Transverse colon (tissue), 4 donors: ENCODE measurements at places on chromosomes 3 and 15. TPM values are rescaled to one million over a fixed set of nuclear protein-coding genes. Genes with fewer than 3 reads are reported as not detected.
A peak's percentile ranks its signal among the peaks of the same experiment; 100 is the strongest.

GRCh38 chr15:40340740-40341400 is at the start of gene CCDC9B:
Gene CCDC9B (minus strand): TSS chr15:40340939. CDS start chr15:40340819, 120 bp downstream.
- peak; percentile 96 for DNase-seq

DNA sequence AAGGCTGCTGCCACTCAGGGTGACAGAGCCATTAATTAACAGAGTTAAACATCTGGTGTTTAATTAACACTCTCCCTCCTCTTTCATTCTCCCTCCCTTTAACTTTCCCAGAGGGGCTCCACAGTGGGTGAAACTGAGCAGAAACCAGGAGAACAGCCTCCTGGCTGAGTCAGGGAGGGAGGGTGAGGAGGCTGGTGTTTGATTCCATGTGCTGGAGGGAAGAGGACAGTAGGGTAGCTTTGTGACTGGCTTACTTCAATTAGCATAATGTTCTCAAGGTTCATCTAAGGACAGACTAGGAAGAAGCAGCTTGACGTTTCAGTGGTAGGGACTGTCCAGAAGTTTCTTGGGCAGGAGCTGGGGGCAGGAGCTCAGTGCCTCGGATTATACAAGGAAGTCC is 62.8 kb downstream of the SEMA5B start:
- DNase-seq, result no peak

DNA sequence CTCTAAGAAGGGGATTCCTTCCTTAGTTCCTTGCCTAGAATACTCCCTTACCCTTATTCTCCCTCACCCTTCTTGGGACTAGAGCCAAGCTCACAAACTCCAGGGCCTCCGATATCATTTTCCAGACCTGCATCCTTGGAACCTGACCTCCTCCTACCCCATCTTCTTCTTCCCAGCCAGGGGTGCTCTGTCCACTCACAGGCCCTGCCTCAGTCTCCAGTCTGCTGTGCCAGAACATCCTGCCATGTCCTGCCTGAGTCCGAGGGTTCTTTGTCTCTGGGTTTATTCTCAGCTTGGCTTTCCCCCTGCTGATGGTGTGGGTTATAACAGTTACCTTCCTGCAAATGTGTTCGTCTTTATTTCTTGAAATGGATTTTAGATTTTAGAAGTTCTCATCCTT is 59.9 kb upstream of the MCF2L2 start:
- DNase-seq, result no peak

RTP3 gene
- total RNA-seq, result not detected

DNA sequence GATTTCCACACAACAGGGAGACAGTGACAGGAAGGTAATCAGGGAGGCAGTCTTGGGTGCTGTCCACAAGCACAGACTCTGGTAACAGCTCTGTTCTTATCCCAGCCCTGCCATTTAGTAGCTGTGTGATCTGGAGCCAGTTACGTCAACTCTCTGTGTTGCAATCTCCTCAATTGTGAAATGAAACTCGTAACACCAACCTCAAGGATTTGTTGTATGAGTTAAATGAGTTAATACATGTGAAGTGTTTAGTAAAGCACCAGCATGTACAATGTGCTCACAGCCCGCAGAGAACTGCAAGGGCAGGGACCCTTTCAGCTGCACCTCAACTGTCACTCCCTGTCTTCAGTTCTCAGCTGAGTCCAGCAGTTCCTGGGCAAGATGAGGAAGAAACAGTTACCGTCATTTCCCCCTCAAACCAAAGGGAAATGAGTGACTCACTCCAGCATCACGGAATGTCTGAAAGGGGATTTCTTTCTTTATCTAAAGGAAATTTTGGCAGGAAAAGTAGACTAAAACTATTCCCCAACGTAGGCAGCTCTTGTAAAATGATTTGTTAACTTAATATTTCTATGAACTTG is 39.9 kb upstream of the MB21D2 start:
- peak; percentile 11 for DNase-seq

- DNase-seq, result no peak
Measured at GRCh38 chr3:112803467-112803866, 43.2 kb downstream of the CD200R1L start.

PTPRG gene
- total RNA-seq, result 83.4 TPM

GRCh38 chr3:109430911-109431563 is 93.7 kb upstream of the DPPA4 start:
- DNase-seq, result no peak

DNA sequence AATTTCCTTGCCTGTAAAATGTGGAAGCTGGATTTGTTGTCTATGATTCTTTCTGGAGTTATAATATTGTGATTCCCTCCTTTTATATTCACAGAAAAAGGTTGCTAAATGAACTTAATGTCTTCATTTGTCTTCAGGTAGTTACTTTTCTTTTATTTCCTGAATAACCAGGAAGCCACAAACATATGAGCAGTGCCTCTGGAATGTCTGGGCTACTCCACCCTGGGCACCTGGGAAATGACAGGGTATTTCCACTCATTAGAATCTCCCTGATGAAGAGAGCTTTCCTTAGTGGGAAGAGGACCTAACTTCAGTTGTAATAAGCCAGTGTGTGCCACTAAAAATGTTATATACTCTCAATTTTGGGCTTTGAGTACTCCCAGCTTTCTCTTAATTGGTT is 3.8 kb upstream of the SLMAP start:
- DNase-seq, result peak; percentile 59
